Stimulated activated CD4-positive, alpha-beta T cell treated with anti-CD3 and anti-CD28 coated beads, Interleukin-15, amount 100 ng/mL, for 1 hour (primary cell): ENCODE measurements at places on chromosomes 4 and X.
A peak's percentile ranks its signal among the peaks of the same experiment; 100 is the strongest.

DNA sequence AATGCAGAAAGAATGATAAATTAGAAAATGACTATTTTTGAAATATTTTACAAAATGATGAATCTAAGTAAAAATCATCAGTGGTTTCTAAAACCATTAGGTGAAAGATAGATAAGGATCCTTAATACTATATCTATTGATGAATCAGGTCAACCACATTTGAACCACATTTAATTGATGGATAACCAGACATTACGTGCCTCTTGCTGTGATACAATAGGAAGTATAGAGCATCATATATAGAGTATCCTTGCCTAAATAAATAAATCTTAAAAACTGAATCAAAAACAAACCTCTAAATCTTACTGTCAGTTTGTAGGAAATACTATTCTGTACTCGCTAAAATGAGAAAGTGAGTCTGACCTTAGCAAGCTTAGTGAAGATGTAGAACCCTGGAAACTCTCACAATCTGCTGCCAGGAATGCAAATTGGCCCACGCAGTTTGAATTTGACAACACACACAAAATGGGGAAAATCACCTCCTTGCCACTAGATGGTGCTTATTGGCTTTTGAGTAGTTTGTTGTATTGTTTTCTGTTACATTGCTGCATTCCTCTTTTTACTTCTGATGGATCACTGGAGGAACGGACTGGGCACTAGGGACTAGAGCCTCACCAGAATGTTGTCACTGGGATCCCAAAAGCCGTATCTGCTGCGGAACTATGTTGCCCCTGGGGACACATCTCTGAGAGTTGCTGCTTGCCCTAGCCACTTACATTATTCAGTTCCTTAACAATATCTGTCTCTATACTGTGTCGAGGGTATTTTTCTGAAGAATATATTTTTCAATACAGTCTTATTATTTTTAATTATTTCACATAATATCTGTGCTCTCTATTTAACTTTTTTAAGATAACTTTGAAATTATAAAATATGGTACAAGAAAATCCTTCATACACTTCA, 25.4 kb upstream of the SLAIN2 start:
- DNase-seq, result no peak

DNA sequence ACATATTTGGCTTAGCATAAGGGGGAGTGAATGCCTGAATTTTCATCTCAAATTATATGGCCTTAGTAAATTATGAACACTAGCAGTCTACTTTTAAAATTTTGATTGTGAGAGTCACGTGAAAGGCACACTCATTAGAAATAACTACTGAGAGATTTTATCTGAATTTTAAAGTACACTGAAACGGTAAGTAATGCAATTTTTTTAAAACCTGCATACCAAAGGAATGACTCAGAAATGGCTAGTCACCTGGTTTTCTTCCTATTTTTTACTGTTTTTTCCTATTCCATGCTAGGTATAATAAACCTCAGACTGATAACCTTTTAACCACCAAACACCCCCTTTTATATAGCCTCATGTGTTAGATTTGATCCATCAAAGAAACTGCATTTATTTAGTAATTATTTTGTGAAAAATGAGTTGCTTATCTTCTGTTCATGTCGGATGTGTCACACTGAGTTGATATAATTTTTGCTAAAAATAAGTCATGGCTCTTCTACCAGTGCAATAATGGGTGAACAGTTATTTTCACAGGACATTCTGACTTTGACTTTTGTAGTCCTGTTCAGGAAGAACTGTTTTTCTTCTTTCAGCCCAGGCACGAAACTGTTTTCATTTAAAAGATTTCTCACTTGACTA, 40.4 kb downstream of the CPEB2 start:
- DNase-seq, result no peak

DNA sequence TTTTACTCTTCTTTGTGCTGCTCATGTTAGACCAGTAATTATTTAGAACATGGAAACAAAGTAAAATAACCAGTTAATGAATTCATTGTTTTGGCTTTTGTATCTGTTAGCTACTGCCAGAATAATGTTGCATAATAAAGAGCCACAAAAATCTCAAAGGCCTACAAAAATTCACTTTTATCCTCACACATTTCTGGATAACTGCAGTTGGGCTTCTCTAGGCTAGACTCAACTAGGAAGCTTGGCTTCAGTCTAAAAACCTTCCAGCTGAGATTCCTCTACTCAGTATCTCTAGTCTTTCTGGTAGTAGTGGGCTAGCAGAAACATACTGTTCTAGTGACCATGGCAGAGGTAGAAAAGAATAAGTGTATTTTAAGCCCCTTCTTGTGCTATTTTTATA, 73.0 kb downstream of the FAT4 start:
- no peak for DNase-seq

- no peak for DNase-seq
Measured at GRCh38 chr4:124484940-124485339, 227.6 kb downstream of the ANKRD50 start.

DNA sequence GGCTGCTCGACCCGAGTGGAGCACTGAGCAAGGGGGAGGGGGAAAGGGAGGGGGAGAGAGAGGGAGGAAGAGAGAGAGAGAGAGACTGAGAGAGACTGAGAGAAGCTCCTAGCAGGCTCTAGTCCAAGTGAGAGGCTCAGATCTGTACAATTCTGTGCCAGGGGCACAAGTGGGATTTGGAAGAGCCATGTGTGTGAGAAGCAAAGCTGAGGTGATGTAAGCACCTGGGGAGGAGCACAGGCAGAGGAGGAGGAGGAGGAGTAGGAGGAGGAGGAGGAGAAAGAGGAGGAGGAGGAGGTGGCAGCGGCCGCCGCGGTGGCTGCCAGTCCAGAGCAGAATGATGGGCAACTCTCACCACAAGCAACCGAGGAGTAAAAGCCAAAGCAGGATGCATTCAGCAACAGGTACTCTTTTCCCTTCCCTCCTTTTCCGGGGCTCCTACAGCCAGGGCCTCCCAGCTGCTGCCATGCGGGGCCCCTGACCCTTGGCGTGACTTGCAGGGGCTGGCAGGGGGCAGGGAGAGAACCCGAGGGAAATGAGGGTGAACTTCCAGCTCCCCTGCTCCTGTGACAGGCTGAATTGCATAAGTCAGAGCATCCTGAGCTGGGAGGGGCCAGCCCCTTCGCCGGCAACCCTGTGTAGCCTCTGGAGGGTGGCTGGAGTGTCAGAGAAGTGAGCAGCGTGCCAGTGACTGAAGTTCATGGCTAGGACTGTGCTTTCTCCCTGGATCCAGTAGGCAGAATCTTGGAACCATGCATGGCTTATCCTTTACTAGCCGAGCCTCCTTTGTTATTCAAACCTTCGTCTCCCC, 62.2 kb downstream of the RTL5 start:
- no peak for DNase-seq

DNA sequence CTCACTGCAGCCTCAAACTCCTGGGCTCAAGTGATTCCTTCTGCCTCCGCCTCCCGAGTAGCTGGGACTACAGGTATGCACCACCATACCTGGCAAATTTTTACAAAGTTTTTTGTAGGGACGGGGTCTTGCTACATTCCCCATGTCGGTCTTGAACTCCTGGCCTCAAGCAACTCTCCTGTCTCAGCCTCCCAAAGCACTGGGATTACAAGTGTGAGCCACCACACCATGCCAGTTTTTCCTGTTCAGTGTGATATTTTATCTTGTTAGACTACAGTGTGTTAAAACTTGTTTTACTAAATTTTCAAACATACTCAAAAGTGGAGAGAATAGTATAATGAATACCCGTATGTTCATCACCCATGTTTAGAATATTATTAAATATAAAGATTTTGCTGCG, 12.1 kb downstream of the HPRT1 start:
- no peak for DNase-seq

DNA sequence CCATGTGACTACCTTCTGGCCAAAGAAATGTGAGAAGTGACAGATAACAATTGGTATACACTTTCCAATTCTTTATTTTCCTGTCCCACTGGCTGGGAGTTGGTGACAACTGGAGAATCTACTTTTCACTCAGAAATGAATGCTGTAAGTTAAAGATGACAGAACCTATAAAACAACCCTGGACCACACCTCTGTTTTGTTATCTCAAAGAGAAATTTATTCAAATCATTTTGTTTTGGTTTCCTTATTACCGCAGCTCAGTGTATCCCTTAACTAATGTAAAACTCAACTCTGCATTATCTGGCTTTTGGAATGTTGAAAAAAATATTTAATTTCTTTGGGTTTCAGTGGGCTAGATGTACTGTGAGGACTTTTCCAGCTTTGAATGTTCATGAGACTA, 469.8 kb downstream of the PCDH7 start:
- no peak for DNase-seq

DNA sequence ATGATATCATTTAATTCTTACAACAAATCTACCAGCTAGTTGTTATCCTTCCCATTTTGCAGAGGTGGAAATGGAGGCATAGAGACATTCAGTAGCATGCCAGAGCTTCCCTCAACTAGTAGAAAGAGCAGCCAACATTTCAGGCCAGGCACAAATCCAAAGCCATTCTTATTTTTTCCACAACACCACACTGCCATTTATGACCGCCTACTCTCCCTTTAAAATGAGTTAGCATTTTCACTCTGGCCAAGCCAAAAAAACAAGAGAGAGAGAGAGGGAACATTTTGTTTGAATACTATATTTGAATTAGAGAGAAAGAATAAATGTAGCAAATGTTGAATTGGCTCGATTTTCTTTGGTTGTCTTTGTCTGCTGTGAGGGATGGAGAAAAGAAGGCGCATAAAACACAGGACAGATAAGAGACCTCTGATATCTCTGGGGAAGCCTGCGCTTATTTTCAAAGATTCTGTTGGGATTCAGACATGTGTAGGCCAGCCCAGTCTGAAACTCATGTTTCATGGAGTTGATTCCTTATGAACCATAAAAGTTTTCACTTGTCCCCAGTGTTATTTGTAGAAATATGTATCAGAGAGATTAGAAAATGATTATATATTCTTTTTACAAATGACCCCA, 265.7 kb downstream of the RAB28 start:
- no peak for DNase-seq

- DNase-seq, result no peak
Measured at GRCh38 chr4:142824368-142824767, 21.7 kb downstream of the INPP4B start.

- DNase-seq, result no peak
Measured at GRCh38 chrX:107541244-107541643, 87.1 kb upstream of the PRPS1 start.

- DNase-seq, result no peak
Measured at GRCh38 chr4:3753726-3754412, 12.3 kb upstream of the ADRA2C start.

GRCh38 chrX:8755813-8756212, 23.9 kb upstream of the ANOS1 start:
- no peak for DNase-seq

- DNase-seq, result no peak
Measured at GRCh38 chrX:154819771-154820341, 14.6 kb upstream of the MPP1 start.

DNA sequence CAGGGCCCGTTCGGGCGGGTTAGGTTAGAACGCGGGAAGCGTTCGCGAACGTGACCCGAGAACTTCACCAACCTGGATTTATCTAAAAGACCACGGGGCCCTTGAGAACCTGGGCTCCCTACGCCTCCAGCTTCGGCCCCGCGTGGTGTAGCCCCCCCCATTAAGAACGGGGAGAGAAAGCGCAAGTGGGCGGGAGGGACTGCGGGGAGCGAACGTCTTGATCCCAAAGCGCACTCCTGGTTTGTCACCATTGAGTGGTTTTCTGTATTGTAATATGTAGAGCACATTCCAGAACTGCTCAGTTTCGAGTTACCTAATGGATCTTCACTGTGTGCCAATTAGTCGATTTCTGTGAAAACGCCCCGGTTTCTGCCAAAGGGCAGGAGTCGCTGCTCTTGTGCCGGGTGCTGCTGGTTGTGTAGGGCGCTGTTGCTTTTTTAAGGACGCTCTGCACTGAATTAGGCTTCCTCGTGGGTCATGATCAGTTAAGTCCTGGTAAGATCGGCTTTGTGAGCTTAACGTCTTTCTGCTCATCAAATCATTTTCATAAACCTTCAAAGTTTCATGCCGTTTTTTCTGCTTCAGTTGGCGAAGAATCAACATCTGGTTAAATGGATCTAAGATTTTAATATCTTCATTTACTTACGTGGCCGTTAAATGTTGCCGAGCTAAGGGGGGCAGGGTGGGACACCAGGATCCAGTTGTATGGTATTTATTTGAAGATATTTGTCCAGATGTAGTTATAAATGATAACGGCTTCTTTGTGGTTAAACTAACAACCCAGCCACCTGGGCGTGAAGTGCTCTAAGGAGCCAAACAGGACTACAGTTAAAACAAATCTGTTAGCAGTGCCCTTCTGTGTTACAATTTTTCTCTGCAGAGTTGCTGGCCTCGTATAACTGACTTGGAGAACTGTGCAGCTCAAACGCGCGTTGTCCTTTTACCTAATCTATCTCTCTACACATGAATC, 809 bp downstream of the MND1 start:
- peak; percentile 20 for DNase-seq

GRCh38 chrX:103681443-103681842, 5.1 kb downstream of the MORF4L2 start:
- DNase-seq, result no peak

GRCh38 chr4:93775551-93775950, 53.0 kb upstream of the ATOH1 start:
- no peak for DNase-seq

DNA sequence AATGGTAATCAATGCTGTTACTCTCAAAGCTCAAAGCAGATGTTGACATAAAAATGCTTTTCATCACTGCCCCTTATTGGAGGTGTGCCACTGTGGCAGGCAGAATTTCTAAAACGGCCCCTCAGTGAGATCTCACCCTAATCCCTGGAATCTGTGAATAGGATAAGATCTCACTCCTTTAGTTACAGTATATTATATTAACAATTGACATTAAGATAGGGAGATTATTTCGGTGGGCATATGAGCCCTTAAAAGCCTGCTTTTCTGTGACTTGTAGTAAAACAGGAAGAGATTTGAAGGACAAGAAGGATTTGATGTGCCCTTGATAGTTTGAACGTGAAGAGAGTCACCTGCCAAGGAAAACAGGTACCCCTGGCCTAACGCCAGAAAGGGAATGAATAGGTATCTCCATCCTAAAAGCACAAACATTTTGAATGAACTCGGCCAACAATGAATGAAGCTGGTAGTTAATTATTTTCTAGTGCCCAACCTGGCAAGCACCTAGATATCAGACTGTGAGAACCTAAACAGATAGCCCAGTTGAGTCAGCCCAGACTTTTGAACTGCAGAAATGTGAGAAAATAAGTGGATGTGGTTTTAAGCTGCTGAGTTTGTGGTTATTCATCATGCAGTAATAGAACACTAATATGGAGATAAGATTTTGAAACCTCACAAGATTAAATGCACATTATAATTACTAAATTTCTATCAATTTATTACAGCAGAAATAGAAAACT, 881.6 kb downstream of the PCDH18 start:
- no peak for DNase-seq

DNA sequence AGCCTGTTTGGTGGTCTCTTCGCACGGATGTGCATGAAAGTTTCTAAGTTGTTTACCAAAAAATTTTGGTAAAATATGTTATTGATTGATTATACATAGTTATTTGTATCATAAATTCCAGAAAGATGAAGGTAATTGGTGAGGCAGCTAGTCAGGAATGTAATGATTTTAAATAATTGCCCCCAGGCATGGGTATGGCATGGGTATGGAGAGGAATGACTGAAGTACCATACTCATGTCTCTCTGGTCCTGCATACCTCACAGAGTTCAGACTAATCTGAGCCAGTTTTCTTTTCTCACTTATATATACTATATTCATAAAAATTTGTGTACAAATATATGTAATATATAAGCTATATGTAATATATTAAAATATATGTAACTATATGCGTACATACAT, 329.0 kb upstream of the TECRL start:
- DNase-seq, result no peak

GRCh38 chrX:39360101-39360500, 558.8 kb downstream of the MID1IP1 start:
- DNase-seq, result no peak
